ENCODE measurements at places on chromosomes 16 and 17.
A peak's percentile ranks its signal among the peaks of the same experiment; 100 is the strongest.

- DNase-seq = no peak
These were observed 17.3 kb upstream of the CIITA start for GRCh38 chr16:10859658-10860057.

DNA sequence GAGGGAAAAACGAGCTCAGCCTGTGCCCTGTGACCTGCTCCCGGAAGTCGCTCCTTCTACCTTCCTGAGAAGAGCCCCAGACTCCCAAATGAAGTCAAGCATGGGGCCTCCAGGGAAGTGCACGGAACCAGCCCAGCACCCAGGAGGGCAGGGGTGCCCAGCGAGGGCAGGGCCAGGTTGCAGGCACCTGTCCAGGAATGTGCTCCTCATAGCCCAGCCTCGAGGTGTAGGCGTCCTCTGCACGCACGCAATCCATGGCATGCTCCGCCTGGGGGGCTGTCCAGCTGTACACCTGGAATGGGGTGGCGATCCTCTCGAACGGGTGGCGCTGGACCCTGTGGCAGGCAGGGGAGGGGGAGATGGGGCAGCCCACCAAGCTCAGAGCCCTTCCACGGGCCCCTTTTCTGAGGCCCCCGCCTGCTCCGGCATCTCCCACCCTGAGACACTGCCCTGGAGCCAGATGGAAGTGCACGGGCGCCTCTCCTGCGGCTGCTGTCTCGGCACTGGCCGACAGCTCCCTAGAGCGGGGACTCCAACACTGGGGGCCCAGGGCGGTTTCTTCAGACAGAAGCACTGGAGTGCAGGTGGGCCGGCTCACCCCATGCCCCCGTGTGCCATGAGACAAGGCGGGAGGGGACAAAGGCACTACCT, 10.9 kb downstream of the CLUH start:
- DNase-seq = no peak

GRCh38 chr17:48044851-48045250, 3.3 kb upstream of the NFE2L1 start:
- no peak for DNase-seq

- DNase-seq = peak; percentile 21
These were observed at the start of gene CFAP52 for GRCh38 chr17:9576521-9577372. CFAP52 (plus strand) TSS chr17:9576642; CDS start chr17:9576696, 54 bp downstream.

GRCh38 chr17:64426596-64426995, 22.3 kb upstream of the MILR1 start:
- no peak for DNase-seq
